Neural crest cell (in vitro differentiated cells): ENCODE measurements at places on chromosomes 2 and 18.

DNA sequence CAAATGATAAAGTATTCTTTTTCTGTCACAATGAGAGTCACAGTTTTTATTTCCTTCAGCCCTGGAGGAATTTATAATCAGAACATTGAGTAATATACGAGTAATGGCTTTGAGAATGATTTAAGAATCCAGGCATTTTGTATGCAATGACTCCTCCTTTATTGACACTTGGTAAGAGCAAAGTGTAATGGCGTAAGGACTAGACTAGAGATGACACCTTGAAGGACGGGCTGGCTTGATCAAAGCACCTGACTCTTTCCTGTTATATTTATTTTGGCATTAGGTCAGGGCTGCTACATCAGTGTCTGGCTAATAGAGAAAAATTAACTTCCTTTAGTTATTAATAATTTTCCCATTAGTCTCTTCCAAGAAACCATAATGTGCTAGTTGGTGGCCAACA is 482.4 kb upstream of the GCFC2 start:
- DNase-seq: no peak

- no peak for DNase-seq
Observed at GRCh38 chr2:72083751-72084583, 63.7 kb downstream of the CYP26B1 start.

DNA sequence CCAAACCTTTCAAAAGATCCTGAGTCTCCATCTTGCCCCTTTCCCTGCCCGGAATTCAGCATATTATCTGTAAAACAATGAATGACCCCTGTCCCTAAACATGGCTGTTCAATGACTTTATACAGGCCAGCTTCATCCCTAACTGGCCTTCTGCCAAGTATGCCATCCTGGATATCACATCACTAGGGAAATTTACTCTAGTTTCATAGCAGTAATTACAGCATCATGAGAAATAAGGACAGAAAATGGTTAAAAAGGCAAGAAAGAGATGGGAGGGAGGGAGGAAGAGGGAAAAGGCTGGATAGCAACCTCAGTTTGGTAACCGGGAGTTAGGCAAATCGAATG is 4.4 kb downstream of the MBOAT2 start:
- no peak for DNase-seq

- no peak for DNase-seq
Observed at GRCh38 chr18:63440881-63441280, 18.6 kb upstream of the VPS4B start.

GRCh38 chr18:59377613-59378337 is 18.7 kb upstream of the LMAN1 start:
- DNase-seq: no peak

- DNase-seq: no peak
Observed at GRCh38 chr2:17869128-17869527, 9.3 kb upstream of the KCNS3 start.

DNA sequence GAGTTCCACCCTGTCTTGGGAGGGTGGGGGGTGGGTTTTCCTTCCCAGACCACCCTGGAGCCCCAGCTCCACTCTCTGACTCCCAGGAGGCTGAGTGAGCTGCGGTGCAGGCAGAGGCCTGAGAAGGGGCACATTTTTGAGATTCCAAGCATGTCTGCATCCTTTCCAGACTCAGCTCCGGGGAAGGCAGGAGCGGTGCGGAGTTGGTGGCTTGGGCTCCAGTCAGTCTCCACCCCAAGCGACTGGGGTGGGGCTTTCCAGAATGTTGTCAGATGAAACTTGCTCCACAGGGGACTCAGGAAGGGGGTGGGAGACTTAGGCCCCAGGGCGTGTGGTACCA is 44.2 kb upstream of the HS6ST1 start:
- no peak for DNase-seq

- no peak for DNase-seq
Observed at GRCh38 chr2:144759746-144760145, 239.8 kb upstream of the ZEB2 start.

GRCh38 chr2:68737711-68738110 is 3.1 kb downstream of the ARHGAP25 start:
- no peak for DNase-seq

- no peak for DNase-seq
Observed at GRCh38 chr2:72982781-72983499, 65.6 kb downstream of the EMX1 start.

GRCh38 chr2:211846036-211846400 is 692.6 kb downstream of the ERBB4 start:
- no peak for DNase-seq

DNA sequence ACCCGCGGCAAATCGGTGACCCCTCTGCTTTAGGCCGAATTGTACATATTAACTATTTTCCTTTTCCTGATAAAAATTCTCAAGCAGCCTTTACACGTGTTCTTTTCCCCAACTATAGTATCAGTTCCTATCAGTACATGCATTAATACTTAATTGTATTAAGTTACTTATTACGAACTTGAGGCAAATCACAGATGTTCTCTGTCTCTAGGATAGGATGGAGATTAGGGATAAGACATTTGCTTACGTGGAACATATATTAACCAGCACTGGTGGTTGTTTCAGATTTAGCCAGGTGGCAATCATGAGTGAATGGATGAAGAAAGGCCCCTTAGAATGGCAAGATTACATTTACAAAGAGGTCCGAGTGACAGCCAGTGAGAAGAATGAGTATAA is 675 bp downstream of the GEMIN6 start:
- DNase-seq: no peak

DNA sequence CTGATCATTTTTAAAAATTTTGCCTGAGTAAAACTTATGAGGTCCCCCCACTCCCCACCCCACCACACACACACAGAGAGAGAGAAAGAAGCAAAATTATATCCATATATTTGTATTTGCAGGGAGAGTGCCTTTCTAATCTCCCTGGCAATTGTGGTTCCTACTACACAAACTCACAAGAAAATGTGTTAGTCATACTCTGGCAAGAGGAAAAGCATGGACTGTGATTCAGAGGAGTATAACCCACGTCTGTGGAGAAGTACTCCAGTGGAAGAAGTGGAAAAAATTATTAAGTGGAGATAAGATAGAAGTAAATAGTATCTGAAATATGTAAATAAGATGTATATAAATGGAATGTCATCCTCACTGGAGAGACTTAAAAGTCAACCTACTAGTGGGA is 114.0 kb downstream of the DSEL start:
- no peak for DNase-seq
